C1 segment of cervical spinal cord (tissue), 14 donors: ENCODE measurements at places on chromosomes 6 and 20.

DNA sequence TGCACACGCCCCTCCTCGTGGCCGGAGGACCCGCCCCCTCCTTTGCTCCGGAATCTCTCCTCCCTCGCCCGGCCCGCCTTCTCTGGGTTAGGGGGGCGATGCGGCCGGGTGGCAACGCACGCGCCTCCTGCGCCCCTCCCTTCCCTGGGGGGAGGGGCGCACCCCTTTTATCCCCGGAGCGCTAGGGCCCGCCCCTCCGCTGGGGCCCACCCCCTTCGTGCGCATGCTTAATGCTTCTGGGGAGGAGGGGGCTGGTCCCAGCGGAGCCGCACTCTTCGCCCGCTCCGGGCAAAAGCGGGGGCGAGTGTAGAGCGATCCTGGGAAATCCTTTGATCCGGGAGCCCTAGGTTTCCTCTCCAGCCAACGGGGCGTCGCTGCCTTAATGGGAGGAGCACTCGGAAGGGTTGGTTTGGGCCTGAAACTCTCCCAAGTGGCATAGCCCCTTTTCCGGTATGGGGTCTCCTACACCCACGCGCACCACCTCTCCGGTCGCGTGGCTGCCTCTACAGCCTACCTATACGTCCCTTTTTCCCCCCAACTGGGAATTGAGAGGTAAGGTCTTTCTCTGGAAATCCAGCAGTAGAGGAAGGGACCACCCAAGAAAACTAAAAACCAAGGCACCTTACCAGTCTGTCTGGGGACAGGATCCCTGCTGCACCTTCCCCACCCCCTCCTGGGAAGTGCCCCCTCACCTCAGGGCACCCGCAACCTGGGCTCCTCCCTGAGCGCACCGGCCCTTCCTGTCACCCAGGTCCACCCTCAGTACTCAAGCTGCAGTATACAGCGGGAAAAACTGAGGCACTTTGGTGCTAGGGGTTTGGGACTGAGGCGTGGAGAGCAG lies 2.1 kb downstream of the SOX12 start:
- peak; percentile 32 for DNase-seq

DNA sequence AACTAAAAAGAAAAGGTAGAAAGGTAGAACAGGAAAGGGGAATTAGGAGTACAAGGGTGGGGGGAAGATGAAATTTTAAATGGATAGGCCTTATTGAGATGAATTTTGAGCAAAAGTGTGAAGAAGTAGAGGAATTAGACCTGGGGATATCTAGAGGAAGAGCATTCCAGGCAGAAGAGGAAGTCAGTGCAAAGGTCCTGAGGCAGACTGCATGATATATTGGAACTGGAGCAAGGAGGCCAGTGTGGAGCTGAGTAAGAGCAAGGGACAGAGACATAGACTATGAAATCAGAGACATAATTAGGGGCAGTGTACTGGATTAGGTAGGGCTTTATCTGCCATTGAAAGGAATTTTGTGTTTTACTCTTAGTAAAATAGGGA lies 40.4 kb downstream of the MAPK14 start:
- DNase-seq = no peak

DNA sequence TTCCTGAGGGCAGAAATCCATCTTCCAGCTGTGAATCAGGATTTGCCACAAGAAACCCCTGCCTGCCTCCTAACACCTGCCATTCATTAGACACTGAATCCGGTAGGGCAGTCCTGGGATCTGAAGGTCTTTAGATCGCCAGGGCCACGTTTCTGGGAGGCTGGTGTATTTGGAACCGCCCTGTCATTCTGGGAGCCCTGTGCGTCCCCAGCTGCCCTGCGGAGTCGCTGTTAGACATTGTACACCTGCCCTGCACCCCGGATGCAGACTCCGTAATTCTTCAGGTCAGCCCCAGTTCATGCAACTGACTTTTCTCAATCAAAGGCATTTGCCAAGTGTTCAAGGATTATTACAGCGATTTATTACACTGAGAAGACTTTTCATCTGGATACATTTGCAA lies 193.2 kb downstream of the TBC1D7 start:
- no peak for DNase-seq

DNA sequence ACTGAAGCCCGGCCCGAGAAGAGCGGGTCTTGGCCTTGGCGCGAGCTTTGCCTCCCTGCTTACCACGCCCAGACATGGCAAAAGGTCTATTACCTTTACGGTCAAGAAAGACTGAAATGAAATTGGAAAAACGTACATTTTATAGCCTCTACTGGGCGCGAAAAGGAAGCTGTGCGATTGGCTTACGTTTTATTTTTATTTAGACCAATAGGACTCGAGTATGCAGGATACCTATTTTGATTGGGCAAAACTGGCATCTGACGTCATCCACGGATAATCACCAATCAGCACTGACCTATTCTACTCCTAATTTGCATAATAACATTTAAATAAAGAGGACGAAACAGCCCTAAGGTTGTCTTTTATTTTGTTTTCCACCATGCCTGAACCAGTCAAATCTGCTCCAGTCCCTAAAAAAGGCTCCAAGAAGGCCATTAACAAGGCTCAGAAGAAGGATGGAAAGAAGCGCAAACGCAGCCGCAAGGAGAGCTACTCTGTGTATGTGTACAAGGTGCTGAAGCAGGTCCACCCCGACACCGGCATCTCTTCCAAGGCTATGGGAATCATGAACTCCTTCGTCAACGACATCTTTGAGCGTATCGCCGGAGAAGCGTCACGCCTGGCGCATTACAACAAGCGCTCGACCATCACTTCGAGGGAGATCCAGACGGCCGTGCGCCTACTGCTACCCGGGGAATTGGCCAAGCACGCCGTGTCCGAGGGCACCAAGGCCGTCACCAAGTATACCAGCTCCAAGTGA lies 97.4 kb downstream of the OR2B2 start:
- DNase-seq = no peak
